Sciatic nerve (tissue), 2 donors: ENCODE measurements at places on chromosomes 13 and 19. TPM values are rescaled to one million over a fixed set of nuclear protein-coding genes. Genes with fewer than 3 reads are reported as not detected.

DNA sequence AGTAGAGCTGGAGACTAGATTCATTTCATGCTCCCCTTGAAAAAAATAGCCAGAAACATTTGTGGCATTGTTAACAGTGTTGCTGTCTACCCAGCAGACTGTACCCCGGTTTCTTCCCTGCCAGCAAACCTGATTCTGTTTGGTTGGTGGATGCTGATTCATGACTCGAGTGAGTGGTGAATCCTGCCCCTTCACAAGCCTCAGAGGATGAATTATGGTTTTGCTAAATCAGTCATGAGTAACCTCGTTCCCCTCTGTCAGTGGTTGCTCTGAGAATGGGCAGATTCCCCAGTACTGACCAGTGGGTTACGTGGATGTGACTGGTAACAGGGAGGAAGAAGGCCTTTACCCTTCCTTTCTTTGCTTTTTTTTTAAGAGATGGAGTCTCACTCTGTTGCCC, 10.1 kb downstream of the NLRP12 start:
- no peak for DNase-seq

GRCh38 chr13:63279136-63279535, 1863.5 kb upstream of the PCDH20 start:
- no peak for DNase-seq

DNA sequence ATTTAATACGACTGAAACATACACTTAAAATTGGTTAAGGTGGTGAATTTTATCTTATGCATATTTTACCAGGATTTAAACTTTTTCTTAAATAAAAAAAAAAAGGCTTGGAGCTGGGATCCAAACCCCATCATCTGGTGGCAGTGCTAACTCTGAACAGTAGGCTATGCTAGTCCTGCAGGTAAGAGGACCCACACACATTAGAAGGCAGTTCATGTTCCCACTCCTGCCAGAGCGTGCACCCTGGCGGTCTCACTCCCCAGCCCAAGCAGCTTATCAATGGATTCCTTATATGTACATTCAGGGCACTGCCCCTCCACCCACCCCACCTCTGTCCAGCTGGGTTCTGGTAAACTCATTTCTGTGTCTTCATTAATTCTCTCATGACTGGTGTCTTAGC, 31.3 kb upstream of the CEBPA start:
- no peak for DNase-seq

DNA sequence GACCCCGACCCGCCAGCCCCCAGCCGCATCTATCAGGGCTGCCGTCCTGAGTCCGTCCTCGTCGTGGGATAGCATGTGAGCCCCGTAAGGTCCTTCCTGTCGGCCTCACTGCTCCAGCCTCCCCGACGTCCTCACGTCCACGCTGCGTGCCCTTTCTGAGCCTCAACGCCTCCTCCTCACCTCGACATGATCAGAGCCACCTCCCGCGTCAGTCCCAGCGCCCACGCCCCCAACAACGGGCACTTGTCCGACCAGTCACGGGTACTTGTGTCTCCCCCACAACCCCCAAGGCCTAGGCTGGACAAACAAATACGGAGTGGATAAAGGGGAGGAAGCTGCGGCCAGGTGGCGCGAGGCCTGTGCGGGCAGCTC, 665 bp downstream of the ZNF497 start:
- DNase-seq, result peak; percentile 75

- no peak for DNase-seq
Measured at GRCh38 chr13:95679722-95680121, 2.8 kb downstream of the DNAJC3 start.

GRCh38 chr13:98706446-98707110, 45.9 kb downstream of the SLC15A1 start:
- DNase-seq, result no peak

The VSTM1 gene
- 0.76 TPM for total RNA-seq

The RAB3A gene
- 2.9 TPM for total RNA-seq

The RNF17 gene
- total RNA-seq, result not detected

The ANGPTL8 gene
- total RNA-seq, result 15.5 TPM

The GRK1 gene
- 0.09 TPM for total RNA-seq
